SHP77 (cell line): ENCODE measurements at places on chromosomes 2 and 18.

DNA sequence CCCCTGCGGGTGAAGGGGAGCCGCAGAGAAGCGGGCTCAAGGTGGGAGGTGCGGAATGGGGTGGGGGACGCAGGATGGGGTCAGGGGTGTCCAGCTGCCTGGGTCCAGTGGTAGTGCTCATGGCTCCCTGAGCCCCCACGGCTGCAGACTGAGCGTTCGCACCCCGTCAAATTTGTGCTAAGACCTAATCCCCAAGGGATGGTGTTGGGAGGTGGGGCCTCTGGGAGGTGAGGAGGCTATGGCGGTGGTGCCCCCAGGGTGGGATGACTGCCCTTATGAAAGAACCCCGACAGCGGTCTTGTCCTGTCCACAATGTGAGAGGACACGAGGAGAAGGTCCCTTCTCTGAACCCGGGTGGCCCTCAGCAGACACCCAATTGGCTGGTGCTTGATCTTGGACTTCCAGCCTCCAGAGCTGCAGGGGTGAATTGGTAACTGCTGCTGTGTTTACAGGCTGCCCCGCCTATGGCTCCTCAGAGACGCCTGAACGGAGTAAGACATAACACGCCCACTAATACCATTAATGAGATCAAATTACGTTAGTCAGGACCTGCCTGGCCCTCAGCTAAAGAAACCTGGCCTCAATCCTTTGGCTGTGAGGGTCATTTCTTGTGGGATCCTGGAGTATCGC is 42.6 kb downstream of the PXDN start:
- no peak for DNase-seq

GRCh38 chr2:10267551-10268465 is 34.9 kb upstream of the HPCAL1 start:
- peak; percentile 76 for DNase-seq

DNA sequence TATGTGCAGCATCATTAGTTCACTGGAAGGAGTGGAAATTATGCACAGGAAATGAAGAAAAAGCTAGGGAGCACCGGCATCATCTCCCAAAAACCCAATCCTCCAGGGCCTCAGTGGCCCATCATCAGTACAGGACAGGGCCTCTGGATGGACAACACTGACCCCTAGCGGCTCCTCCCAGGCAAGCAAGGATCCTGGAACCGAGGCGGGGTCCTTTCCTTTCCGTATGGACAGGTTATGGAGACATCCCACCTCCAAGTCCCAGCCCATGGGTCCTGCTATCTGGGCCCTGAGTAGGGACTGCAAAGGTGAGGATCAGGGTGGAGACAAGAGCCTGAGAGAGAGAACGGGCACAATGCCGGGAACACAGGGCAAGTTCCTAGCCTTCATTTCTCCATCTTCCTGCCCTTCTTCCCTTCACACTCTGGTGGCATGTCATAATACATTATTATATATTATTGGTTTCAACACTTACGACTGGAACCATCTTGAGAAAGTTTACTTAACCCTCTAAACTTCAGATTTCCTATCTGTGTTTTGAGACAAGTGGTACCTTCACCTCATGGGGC is 68.2 kb downstream of the ZNF516 start:
- DNase-seq: no peak

DNA sequence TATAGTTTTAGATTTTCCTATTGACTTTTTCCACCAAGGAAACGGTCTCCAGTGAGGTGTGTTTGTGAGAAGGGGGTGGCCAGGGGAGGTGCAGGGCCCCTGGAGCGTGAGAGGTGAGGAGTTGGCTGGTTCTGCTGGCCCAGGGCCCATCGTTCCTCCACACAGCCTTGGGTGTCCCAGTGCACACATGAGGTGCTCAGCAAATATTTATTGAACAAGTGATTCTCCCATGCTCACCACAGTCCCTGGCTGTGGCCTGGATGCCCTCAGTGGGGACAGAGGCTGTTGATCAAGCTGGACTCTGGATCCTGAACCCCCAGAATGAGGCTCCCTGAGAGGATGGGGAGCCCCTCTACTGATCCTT is 5.0 kb downstream of the HAAO start:
- DNase-seq: no peak

GRCh38 chr2:173165443-173166238 is 90.0 kb downstream of the MAP3K20 start:
- no peak for DNase-seq

- peak; percentile 19 for DNase-seq
Observed at GRCh38 chr2:45826884-45827635, 175.6 kb downstream of the PRKCE start.

DNA sequence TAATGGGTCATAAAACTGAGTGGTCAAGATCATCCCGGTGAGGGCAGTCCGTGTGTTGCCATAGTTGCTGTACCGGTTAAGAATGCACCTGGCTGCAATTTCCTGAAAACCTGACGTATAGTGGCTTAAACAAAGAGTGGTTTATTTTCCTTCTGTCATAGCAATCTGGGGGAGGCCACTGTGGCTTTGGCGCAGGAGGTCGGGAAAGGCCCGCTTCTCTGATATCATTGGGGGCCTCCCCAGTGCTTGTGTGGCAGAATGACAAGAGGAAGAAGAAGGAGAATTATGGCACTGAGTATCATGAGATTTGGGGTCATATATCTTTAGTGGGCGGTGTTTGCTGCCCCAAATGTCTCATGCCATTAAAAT is 4.4 kb downstream of the C2orf92 start:
- peak; percentile 5 for DNase-seq

GRCh38 chr2:62738981-62739936 is 33.7 kb downstream of the EHBP1 start:
- DNase-seq: no peak

GRCh38 chr18:49855711-49856415 is 42.5 kb upstream of the ACAA2 start:
- DNase-seq: no peak

GRCh38 chr2:165891345-165891744 is 62.2 kb downstream of the TTC21B start:
- DNase-seq: no peak

DNA sequence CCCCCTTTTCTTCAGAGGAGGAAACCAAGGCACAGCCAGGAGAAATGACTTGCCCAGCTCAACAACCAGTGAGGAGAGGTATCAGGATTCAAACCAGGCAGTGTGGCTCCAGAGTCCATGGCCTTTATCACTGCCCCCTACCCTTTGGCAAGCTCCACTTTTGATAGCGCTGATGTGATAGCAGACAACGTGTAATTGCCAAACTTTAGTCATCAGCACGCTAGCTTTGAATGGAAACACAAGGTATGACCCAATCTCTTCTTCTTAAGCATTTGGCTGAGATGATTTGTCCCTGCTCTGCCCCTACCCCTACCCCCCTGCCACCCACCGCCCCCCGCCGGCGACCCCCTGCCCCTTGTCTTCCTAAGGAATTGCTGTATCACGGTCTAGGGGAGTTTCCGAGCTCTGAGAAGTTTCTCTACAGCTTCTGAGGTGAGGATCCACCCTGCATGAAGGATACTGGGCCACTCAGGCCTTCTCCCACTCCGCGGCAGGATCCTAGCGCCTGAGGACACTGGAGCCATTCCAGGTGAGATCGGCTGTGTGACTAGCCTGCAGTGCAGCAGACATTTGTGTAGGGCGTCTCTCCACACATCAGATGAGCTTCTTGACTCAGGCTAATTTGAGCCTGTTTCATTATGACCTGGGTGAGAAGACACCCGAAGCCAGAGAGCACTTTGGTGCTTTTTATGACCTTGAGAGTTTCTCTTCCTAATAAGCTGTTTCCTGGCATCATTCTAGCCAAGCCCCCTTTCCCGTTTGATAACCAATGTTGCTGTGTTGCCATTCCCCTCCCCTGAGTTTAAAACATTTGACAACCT is 75.1 kb upstream of the MAP4K4 start:
- DNase-seq: no peak

DNA sequence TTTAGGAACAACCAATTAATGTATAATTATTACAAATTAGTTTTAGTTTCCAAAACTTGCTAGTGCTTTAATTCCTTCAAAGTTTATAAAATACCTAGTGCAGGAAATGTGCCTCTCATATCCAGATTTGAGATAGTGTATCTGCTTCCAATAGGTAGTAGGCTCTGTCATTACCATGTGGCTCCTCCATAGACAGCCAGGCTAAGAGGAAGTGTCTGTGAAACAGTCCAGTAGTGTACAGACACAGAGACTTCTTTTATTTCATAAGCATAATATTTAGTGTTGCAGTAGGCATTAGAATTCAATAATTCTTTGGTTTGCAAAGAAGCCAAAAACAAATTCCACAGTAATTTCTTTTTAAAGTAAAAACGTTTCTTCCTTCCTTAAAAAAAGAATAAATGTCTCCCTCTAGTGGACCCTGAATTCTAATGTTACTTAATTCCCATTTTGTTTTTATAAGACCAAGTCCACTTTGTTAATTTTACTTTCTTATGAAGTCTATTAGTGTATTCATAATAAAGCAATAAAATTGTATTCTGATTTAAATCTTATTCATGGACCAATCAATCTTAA is 101.2 kb downstream of the NEB start:
- DNase-seq: no peak

GRCh38 chr2:42742740-42743658 is 20.9 kb downstream of the OXER1 start:
- no peak for DNase-seq

GRCh38 chr18:79378536-79379250 is 17.0 kb upstream of the NFATC1 start:
- DNase-seq: no peak

DNA sequence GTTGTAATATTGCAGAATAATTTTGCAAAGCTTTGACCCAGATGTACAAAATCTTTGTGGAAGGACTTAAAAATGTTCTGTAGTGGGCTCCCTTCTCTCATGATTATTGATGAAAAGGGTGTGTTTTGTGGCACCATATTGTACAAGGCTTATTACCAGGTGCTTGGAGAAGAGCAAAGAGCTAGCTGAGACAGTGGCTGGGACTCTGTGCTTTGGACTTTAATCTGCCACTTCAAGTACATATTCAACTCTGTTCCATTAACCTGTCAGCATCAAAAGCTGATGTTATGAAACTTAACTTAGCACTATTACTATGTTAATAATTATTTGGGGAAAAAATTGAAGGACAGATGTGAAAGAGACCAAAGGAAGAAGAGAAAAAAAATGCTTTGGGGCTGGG is 31.0 kb downstream of the CCDC195 start:
- no peak for DNase-seq

- no peak for DNase-seq
Observed at GRCh38 chr18:35369126-35369525, 8.0 kb downstream of the ZNF396 start.

GRCh38 chr2:230903231-230904150 is 21.6 kb downstream of the GPR55 start:
- DNase-seq: no peak

DNA sequence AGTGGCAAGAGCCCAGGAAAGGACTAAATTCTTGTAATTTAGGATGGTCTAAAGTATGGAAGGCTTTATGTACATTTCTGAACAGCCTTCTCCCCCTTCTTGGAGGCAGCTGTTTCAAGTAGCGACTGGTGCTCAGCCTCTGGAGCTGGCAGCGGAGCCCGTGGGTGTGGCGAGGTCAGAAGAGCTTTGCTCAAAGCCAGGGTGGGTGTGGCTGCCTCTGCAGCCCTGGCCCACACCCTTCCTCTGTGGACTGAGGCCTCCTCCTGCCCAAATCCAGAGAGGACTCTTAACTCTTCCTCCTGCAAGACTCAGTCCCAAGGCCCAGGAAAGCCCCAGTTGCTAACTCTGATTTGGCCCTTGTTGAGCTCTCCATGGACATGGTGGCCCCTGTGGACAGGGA is 202.1 kb upstream of the REV1 start:
- DNase-seq: no peak

GRCh38 chr18:8081872-8082553 is 514.9 kb downstream of the PTPRM start:
- DNase-seq: peak; percentile 12
